Type B pancreatic cell (in vitro differentiated cells): ENCODE measurements at places on chromosomes 6 and 20. TPM values are rescaled to one million over a fixed set of nuclear protein-coding genes. Genes with fewer than 3 reads are reported as not detected.

DNA sequence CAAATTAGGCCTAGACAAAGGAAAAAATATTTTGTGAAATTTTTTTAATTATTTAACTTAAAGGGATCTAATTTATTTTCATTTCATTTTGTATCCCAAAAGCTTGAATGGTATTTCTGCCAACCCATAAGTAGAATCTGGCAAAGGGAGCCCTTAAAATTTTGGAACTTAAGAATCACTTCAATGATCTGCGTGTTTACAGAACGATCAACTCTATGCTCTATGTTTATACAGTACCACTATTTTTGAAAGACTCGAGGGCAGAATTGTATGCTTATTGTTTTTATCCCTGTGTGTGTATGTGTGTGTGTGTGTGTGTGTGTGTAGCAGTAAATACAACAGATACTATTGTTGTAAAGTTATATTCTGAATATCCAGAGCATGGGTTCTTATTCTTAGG is 39.2 kb downstream of the METTL24 start:
- H3K36me3 ChIP-seq = no peaks in the 10 kb centered on the region
- H3K4me3 ChIP-seq = no peak overlapping the region
- no peak for DNase-seq

DNA sequence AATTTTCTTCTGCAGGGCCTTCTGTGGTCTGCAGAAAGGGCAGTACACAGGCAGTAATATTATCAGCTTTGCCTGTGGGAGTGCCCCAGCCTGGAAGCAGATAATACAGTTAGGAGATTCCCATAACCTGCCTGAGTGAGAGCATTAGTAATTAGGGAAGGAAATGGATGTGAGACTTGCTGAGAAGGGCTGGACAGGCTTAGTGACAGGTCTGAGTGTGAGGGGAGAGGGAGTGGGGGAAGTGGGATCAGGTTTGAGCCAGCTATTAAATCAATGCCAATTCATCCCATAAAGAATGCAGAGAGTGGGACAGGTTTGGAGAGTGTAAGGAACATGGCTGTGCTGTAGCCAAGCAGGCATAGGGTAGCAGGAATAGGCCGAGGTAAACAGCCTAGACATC is 10.1 kb upstream of the CFAP206 start:
- peaks cover 3% of the 10 kb centered on the region for H3K4me1 ChIP-seq
- DNase-seq = no peak
- H3K4me3 ChIP-seq = no peak overlapping the region

GRCh38 chr20:1786486-1786885 is 108.7 kb upstream of the SIRPA start:
- H3K27me3 ChIP-seq = peaks cover 71% of the 10 kb centered on the region
- H3K4me1 ChIP-seq = no peaks in the 10 kb centered on the region
- H3K27ac ChIP-seq = no peak overlapping the region
- no peaks in the 10 kb centered on the region for H3K36me3 ChIP-seq
- DNase-seq = no peak

DNA sequence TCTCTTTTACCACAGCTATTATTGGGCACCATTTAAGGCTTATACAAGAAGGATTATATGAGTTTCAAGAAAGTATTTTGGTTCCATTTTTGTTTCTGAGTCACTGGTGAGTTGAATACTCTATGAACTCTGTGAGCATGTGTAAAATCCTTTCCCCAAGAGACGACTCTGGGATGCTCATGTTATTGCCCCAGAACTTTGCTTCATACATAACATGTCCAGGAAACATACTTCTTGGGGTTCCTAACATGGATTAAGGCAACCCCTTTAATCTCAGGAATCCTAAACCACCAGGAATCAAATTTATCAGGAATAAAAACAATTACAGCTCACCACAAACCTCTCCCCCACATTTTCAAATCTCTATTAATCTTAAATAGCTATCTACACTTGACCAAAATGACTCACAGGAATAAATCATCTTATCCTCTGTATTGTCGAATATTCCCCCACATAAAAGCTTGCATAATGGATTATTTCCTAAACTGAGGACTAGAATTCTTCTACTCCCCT is 117.5 kb upstream of the COL21A1 start:
- no peaks in the 10 kb centered on the region for H3K36me3 ChIP-seq
- peaks cover 42% of the 10 kb centered on the region for H3K4me1 ChIP-seq
- peak overlapping the region; percentile 29 for H3K4me3 ChIP-seq

DNA sequence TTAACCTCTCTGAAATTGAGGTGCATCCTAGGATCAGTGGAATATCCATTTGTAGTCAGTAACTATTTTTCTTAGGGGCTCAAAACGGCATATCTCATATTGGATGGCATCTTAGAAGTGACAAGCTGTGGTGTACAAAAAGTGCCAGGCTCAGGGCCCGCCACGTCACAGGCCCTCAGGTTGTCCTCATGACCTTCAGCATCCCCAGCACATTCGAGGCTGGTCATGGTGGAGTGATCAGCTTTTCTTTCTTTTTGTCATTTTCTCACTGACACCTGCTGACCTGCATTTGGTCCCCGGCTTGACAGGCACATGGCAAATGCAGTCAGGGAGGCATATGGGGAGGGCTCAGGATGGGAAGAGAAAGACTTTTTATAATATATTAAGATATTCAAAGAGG is 7.1 kb upstream of the E2F1 start:
- H3K4me1 ChIP-seq = peaks cover 18% of the 10 kb centered on the region
- no peaks in the 10 kb centered on the region for H3K36me3 ChIP-seq
- H3K27me3 ChIP-seq = no peaks in the 10 kb centered on the region
- DNase-seq = no peak

- H3K36me3 ChIP-seq = peaks cover 4% of the 10 kb centered on the region
- no peak overlapping the region for H3K27ac ChIP-seq
- H3K4me3 ChIP-seq = no peak overlapping the region
- H3K4me1 ChIP-seq = peaks cover 15% of the 10 kb centered on the region
- no peak for DNase-seq
- no peaks in the 10 kb centered on the region for H3K27me3 ChIP-seq
Measured at GRCh38 chr6:147990159-147990558, 352.5 kb upstream of the SASH1 start.

DNA sequence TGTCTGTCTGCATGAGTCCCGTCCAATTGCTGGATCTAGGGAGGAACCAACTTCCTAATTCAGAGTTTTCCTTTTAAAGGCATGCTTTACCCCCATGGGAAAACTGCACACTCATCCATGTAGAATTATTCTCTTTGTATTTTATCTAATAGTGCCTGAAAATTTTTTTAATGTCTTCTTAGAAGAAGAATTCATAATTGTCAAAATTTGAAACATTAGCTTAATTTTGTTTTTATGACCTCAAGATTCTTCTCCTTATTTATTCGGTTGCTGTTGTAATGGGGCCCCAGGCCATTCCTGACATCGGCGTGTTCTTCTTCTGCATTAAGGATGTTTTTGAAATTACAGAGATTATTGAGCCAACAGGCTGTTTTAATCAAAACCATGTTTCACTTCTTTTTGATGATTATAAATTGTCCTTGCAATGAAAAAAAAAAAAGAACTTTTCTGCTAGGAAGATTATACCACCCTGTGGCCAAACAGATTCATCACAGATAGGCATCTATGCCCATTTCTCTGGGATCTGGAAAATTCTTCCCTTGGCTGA is 100.3 kb downstream of the ZNF217 start:
- H3K27me3 ChIP-seq = no peaks in the 10 kb centered on the region
- peaks cover 41% of the 10 kb centered on the region for H3K4me1 ChIP-seq

DNA sequence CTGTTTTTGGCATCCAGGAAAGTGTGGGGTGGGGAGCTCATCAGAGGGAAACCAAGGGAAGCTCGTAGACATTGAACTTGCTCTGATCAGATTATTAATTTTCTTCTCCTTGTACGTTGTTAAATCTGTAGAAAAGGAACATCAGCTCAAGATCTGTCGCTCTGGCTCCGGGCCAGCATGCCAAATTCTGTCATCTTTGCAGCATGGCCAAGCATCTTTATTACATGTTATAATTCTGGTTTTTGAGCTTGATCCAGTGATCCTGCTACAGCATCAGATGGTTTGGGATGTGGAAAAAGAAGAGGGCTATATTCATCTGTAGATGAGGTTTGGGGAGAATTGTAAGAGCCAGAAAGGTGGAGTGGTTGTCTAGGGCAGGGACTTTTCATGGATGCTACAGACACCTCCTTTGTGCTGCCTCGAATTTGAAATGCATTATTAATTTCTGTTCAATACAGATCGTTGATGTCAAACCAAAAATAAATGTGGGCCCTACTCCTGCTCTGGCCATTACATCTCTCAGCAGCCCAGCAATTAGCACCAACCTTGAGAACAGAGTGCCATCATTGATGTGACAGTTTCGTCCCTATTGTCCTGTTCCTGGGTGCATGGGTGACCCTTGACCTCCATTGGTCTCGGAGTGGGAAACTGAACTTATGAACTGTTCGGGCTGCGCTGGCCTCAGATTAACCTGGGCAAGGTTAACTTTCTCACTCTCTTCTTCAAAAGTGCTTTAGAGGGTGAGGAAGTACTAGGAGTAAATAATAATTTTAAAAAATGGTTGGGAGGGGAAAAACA is 250.8 kb downstream of the SOX4 start:
- DNase-seq = no peak
- peak overlapping the region; percentile 27 for H3K27ac ChIP-seq
- H3K4me3 ChIP-seq = no peak overlapping the region
- no peaks in the 10 kb centered on the region for H3K27me3 ChIP-seq
- peaks cover 20% of the 10 kb centered on the region for H3K36me3 ChIP-seq
- peaks cover 56% of the 10 kb centered on the region for H3K4me1 ChIP-seq

DNA sequence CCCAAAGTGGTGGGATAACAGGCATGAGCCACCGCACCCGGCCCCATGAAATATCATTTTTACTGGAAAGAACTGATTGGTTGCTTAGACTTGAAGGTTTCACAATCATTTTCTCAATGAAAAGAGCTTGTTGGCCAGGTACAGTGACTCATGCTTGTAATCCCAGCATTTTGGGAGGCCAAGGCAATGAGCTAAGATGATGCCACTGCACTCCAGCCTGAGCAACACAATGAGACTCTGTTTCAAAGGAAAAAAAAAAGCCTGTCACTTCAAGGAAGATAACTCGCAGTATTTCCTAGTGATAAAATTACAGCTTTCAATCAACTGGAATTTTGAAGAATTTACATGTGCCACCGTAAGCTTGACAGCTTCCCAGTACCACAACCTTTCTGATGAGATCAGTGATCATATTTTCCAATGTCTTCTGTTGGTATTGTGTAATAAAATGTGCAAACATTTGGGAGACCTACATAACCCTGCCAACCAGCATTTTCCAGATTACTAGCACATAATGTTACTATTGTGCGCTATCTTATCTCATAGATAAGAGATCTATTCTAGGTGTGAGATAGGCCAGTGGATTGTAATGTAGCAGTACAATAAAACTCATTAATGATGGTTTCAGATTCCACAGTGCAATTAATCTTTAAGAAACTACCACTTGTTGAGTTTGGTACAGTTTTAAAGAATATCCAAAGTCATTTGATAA is 7.2 kb downstream of the PNLDC1 start:
- no peaks in the 10 kb centered on the region for H3K36me3 ChIP-seq
- H3K27me3 ChIP-seq = no peaks in the 10 kb centered on the region
- peak overlapping the region; percentile 39 for H3K27ac ChIP-seq

GRCh38 chr6:34232901-34233300 is 3.8 kb upstream of the HMGA1 start:
- peak overlapping the region; percentile 41 for H3K27ac ChIP-seq
- no peaks in the 10 kb centered on the region for H3K36me3 ChIP-seq
- H3K4me1 ChIP-seq = peaks cover 15% of the 10 kb centered on the region

GRCh38 chr6:32234934-32235333 is 11.1 kb upstream of the NOTCH4 start:
- H3K27ac ChIP-seq = no peak overlapping the region
- H3K4me3 ChIP-seq = no peak overlapping the region
- no peaks in the 10 kb centered on the region for H3K4me1 ChIP-seq
- H3K36me3 ChIP-seq = no peaks in the 10 kb centered on the region

DNA sequence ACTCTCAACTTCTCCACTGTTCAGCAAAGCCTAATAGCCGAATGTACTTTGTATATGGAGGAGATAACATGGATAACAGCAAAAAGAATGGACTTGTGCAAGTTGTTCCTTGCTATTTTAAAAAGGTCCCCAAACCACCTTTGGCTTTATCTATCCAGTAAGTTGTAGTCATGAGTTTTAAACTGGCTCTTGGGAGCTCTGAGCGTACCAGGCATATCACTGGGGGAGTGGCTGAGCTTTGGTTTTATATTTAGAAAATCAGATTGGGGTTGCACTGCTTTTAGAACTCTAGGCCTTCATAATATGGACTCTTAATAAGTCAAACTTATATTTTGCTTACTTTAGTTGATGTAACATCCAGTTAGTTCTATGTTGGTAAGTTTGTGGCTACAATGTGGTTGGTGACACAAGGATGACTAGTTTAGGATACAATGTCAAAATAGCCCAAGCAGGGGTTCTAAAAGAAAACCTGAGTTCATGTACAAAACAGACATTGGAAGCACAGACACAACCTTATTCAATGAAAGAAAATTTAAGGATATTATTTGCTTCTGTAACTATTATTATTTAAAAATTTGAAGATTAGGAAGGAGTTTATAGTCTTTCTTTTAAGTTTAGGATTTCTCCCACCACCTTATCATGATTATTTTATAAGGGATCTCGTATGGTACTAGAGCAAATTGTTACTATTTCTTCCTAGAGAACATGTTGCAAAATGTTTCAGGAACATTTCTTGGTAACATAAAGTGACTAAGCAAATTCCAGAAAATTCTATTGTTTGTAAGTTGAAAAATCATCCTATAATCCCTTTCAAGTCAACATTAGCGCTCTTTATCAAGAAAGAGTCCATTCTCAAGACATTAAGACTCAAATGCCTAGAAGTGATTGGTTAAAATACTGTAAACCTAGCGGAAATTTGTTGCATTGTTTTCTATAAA is 165.8 kb upstream of the SUPT3H start:
- DNase-seq = no peak
- peaks cover 4% of the 10 kb centered on the region for H3K27me3 ChIP-seq
- H3K4me1 ChIP-seq = peaks cover 24% of the 10 kb centered on the region
- H3K36me3 ChIP-seq = peaks cover 4% of the 10 kb centered on the region

DNA sequence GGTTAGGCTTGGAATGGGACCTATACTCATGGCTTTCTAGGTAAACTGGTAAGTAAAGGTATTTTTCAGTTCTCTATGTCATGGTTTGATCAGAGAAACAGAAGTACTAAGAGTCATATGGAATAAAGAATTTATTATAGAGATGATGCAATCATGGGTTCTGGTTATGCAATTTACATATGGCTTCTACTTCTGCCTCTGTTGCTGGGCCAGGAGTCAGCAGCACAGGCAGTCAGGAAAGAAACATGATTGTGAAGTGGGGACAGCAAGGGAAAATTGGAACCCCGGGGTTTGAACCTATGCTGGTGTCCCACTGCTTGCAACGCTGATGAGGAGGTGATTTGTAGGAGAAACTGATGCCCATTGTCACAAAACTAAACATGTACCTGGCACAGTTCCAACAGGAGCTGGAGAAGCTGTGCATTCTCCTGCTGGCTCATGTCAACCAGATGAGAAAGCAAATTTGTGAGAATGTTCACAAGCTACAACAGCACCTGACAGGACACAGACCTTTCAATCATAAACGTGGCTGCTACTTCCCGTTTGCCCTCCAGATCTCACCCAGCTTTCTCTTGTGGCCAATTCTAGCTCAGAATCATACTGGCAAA is 887.1 kb downstream of the TFAP2A start:
- DNase-seq = no peak
- no peaks in the 10 kb centered on the region for H3K36me3 ChIP-seq
- no peaks in the 10 kb centered on the region for H3K27me3 ChIP-seq
- peaks cover 8% of the 10 kb centered on the region for H3K4me1 ChIP-seq
- H3K27ac ChIP-seq = peak overlapping the region; percentile 33
- no peak overlapping the region for H3K4me3 ChIP-seq

The DPPA5 gene
- not detected in 2 replicates for total RNA-seq

The ACTR5 gene
- total RNA-seq = 5.7 and 9.1 TPM in 2 replicates

The TMEM244 gene
- not detected in 2 replicates for total RNA-seq

The NSFL1C gene
- total RNA-seq = 79.2 and 81.0 TPM in 2 replicates
